Right cardiac atrium (tissue), 5 donors: ENCODE measurements at places on chromosomes 1 and 21. TPM values are rescaled to one million over a fixed set of nuclear protein-coding genes. Genes with fewer than 3 reads are reported as not detected.

FAM72C gene
- not detected for total RNA-seq

MAEL gene
- 3.9 TPM for total RNA-seq

OR6K3 gene
- not detected for total RNA-seq

PLPP3 gene
- 120 TPM for total RNA-seq

SLC30A1 gene
- 19.2 TPM for total RNA-seq
